ENCODE measurements at places on chromosomes 12 and 14.

DNA sequence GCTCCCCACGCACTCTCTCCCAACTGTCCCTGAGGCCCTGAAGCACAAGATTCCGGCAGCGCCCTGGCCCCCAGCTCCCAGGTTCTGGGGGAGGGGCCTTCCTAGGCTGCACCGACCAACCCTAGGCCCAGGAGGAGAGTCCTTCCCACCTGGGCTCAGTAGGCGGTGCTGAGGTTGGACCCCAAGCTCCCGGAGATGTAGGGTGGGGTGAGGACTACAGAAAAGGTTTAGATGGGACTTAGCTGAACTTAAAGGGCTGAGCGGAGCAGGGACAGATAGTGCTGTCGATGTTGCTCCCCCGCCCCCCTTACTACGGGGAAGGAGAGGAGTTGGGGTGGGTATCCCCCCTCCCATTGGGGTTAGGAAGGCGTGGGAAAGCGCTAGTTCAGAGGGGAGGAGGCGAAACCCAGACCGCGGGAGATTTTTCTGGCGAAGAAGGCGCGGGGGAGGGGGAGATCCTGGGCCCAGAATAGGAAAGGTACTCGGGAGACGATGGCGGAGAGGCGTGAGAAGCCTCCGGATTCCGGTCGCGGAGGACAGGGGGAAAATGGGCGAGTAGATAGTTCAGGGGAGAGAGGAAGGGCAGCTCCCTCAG is 4.2 kb upstream of the BAZ2A start:
- no peak for DNase-seq

DNA sequence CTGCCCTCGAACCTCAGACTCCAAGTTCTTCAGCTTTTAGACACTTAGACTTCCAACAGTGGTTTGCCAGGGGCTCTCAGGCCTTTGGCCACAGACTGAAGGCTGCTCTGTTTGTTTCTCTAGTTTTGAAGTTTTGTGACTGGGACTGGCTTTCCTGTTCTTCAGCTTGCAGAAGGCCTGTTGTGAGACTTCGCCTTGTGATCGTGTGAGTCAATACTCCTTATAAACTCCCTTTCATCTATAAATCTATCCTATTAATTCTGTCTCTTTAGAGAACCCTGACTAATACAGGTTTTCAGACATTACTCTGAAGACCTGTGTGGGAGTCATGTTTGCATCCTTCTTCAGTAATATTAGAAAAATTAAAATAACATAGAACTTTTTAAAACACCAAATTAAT is 289.1 kb downstream of the RMST start:
- DNase-seq = no peak

GRCh38 chr12:71299541-71300376 is 139.8 kb upstream of the LGR5 start:
- DNase-seq = no peak

GRCh38 chr12:117064049-117064448 is 35.2 kb downstream of the TESC start:
- DNase-seq = no peak

GRCh38 chr12:75997658-75998057 is 33.9 kb downstream of the PHLDA1 start:
- no peak for DNase-seq

DNA sequence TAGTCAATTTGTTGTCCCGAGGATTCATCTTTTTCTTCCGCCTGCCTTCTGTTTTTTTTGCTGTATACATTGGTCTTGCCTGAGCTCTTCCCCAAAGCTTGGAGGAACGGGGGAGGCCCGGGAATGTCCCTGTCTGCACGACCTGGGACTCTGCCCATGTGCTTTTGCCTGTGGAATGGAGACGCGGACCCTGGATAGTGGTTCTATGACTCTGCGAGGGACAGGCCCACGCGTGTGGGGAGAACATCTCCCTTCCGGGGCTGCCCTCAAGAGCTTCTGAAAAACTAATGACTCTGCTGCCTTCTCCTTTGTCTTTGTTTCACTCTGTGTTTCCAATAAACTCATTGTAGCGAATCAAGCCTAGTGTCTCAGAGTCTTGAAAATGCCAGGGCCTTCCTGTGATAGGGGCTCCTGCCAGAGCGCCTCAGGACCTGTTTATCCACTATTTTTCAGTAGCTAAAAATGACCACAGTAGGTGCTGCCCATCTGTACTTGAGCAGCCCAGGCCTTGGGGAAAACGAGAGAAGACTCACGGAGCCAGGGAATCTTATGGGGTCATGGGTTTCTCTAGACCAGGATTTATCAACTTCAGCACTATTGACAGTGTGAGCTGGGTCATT is 12.3 kb downstream of the KRT83 start:
- DNase-seq = no peak

DNA sequence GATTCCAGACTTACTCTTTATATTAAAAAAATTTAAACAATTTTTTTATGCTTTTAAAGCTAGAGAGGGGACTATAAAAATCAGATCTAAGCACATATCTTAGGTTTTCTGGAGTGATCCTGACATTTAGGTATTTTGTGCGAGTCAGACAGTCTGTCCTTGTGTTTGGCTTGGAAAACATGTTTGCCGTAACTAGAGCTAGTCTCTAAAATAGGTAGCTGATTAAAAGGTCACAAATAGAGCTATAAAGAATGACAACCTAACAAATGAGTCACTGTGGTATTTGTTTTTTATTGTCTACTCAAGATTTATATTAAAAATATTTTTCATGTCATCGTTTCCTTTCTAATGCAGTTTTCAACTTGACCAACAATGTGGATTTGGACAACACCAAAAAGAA is 73.4 kb downstream of the MNAT1 start:
- DNase-seq = no peak
